ENCODE measurements at places on chromosomes 1 and 21. TPM values are rescaled to one million over a fixed set of nuclear protein-coding genes. Genes with fewer than 3 reads are reported as not detected.

Gene WNT2B
- total RNA-seq: 8.6 TPM

Gene RNF115
- total RNA-seq: 13.4 TPM

Gene NUP210L
- total RNA-seq: 0.09 TPM

Gene RAB42
- 0.81 TPM for total RNA-seq

Gene SPATA45
- not detected for total RNA-seq

Gene AIRE
- under 0.01 TPM for total RNA-seq

All from endothelial cell of coronary artery (primary cell).